ENCODE measurements at places on chromosomes 3 and 15.

DNA sequence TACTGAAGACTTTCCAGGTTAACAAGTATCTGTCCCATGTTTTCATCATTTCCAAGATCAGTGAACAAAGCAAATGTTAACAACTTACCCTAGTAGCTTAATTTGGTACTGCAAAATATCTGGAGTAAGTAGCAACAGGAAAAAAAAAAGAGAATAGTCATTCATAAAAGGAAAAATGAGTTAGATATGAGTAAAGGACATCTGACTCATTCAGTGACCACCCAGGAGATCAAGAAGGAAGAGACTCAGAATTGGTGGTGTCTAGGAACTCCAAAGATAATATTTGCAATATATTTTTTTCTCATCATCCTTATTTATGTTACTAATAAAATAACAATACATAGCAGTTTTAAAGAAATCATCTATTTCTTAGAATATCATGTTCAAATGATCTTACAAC, 253.8 kb upstream of the COL8A1 start:
- no peak for DNase-seq

DNA sequence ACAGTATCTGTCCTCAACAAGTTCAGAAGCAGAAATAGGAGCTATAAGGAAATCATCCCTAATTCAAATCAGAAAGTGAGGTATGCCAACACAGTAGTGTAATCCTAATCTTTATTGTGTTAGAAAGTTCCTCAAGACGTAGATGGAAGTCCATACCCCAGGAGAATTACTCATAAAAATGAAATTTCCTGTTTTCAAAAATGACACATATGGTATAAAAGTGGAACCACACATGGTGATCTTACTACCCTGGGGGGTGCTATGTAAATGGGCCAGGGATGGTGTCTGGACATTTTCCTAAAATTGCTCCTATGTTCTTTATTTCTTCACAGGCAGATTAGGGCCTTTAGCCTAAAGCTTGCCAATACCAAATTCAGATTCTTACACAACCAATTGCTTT, 204.1 kb downstream of the ARRDC4 start:
- no peak for DNase-seq

GRCh38 chr3:59601486-59601885, 551.7 kb upstream of the CFAP20DC start:
- no peak for DNase-seq

DNA sequence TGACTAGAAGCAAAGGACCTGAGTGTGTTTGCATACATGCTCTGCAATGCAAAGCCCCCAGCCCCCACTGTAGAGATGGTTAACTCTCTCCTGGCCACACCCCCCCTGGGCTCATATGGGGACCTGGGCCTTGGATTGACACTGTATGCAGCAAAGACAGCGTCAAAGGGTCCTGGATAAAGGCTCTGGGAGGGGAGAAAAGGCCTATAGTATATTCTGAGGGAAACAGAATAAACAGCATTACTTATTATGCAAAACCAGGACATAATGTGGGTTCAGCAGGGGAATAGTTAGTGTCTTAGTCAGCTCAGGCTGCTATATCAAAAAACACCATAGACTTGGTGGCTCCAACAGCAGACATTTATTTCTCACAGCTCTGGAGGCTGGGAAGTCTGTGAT, 158.7 kb downstream of the APBA2 start:
- peak; percentile 37 for DNase-seq

GRCh38 chr3:178507507-178508442, 28.5 kb upstream of the KCNMB2 start:
- no peak for DNase-seq

GRCh38 chr3:69318410-69318809, 67.5 kb downstream of the FRMD4B start:
- DNase-seq = peak; percentile 36

GRCh38 chr15:95017666-95018328, 786.4 kb downstream of the MCTP2 start:
- DNase-seq = peak; percentile 1

DNA sequence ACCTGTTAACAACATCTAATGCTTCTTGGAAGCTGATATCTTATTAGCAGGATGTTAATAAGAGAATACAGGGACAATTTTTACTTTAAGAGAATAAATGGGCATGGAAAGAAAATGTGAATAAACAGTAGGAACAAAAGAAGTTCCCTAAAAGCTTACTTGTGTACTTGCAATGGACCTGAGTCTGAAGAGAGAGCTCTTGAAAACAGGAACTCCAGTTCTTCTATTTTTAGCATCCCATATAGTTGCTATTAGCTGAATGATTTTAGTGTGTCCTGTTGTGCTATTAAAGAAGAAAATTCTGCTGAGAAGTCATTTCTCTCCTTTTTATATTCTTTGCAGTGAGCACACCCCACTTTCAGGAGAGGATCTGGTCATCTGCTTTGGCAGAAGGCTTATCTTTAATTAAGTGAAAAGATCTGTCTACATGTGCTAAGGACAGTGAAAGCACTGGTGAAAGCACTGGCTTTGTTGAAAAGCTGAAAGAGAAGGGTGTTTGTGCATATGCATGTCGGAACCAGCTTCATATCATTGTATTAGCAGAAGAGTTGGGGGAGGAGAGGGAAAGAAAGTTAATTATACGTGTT, 1.4 kb upstream of the ST3GAL6 start:
- DNase-seq = peak; percentile 25

DNA sequence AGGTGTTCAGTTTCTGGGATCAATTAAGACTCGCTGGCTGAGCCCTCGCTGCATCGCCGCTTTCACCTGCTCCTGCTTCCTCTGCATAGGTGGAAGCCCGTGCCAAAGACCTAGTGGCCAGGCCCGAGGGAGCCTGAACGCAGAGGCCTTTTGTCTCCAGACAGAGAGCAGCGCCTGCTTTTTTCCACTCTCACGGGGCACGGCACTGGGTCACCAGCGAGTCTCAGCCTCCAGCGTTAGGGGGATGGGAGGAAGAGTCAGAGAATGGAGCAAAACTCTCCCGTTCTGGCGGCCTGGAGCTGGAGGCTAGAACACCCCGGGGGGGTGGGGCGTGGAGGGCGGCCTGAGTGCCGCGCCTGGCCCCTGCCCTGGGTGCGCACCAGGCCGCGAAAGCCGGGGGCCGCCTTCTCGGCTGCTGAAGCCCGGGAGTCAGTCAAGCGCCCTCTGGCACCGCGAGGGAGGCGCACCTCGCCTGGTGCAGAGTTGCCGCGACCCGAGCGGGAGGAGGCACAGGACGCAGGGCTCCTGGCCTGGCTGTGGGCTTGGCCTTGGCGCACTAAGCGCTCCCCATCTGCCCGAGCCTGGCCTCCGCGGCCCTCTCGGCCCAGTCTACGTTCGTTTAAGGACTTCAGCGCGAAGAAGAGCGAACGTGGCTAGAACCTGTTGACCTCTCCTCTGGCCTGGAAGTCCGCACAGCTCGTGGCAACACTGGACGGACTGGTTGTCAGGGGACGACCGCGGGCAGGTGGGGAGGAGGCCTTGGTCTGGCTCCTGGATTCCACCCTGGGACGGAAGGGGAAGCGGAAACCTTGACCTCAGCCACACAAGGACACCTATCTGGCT, 21.5 kb downstream of the NR2F2 start:
- no peak for DNase-seq

GRCh38 chr3:176193032-176193730, 1004.1 kb downstream of the TBL1XR1 start:
- no peak for DNase-seq

GRCh38 chr15:49675041-49675440, 54.2 kb downstream of the DTWD1 start:
- no peak for DNase-seq

- no peak for DNase-seq
These were observed 144.2 kb downstream of the GHSR start for GRCh38 chr3:172303941-172304558.

DNA sequence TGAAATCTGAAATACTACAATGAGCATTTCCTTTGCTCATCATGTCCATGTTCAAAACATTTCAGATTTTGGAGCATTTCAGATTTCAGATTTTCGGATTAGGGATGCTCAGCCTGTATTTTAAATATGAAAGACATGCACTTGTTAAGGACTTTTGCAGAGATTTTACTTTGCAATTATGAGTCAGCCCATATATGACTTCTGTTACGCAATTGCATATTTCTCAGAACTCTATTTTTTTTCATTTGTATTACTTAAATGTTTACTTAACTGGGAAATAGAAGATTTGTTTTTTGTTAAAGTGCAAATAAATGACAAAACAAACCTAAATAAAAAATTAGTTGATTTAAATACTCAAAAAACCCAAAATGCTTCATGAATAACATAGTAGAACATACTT, 376.2 kb downstream of the ZBTB20 start:
- DNase-seq = no peak

- no peak for DNase-seq
These were observed 121.9 kb downstream of the SLCO3A1 start for GRCh38 chr15:91975241-91975978.

- no peak for DNase-seq
These were observed 24.0 kb upstream of the PIK3R4 start for GRCh38 chr3:130770644-130771043.

DNA sequence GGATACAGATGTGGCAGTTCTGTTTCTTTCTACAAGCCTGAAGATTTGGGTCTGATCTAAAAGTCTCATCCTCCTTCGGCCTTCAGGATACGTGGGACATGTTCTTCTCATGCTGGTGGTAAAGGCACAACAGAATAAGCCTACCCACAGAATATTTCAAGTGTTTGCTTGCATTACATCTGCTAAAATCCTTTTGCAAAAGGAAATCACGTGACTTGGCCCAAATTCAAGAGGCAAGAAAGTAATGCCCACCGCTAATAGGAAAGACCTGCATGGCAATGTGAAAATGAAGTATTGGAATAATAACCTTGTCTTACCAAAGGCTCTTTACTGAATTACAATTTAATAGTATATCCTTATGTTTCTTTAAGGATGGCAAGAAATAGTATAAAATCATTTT, 439.9 kb upstream of the TGFBR2 start:
- DNase-seq = no peak

- DNase-seq = no peak
These were observed 177.6 kb upstream of the SETMAR start for GRCh38 chr3:4125576-4125975.

- no peak for DNase-seq
These were observed 9.0 kb downstream of the KIF9 start for GRCh38 chr3:47273564-47273963.

- peak; percentile 94 for DNase-seq
These were observed 65.6 kb downstream of the RHCG start for GRCh38 chr15:89430530-89431341.

- DNase-seq = no peak
These were observed 133.2 kb downstream of the LMLN start for GRCh38 chr3:198093112-198093679.

GRCh38 chr3:185709251-185709955, 115.4 kb downstream of the IGF2BP2 start:
- no peak for DNase-seq

All from SK-N-SH (cell line).